Activated CD8-positive, alpha-beta memory T cell treated with anti-CD3 and anti-CD28 coated beads, Interleukin-2, amount 10 ng/mL, durations not matched to agents 7 days and 5 days (primary cell): ENCODE measurements at places on chromosomes 2 and 18. TPM values are rescaled to one million over a fixed set of nuclear protein-coding genes. Genes with fewer than 3 reads are reported as not detected.

SPEG gene
- 0.52 TPM for total RNA-seq

REEP1 gene
- 0.16 TPM for total RNA-seq

SCYGR4 gene
- not detected for total RNA-seq

UGT1A7 gene
- not detected for total RNA-seq

ARHGAP25 gene
- 126 TPM for total RNA-seq

NUP35 gene
- 24.9 TPM for total RNA-seq

C2orf78 gene
- total RNA-seq: not detected

TCF23 gene
- total RNA-seq: not detected

ACP1 gene
- total RNA-seq: 95.2 TPM

STK25 gene
- 130 TPM for total RNA-seq

BMP10 gene
- total RNA-seq: not detected

DUSP28 gene
- total RNA-seq: 10.1 TPM

SLC19A3 gene
- total RNA-seq: not detected

ELAC1 gene
- 10.3 TPM for total RNA-seq

STPG4 gene
- total RNA-seq: 0.20 TPM

SP140 gene
- total RNA-seq: 142 TPM

FSIP2 gene
- 0.09 TPM for total RNA-seq

MAPRE3 gene
- 1.3 TPM for total RNA-seq

OR6B2 gene
- total RNA-seq: not detected

GREB1 gene
- 0.91 TPM for total RNA-seq

RAX gene
- not detected for total RNA-seq

SDC1 gene
- total RNA-seq: not detected

CRACDL gene
- 0.18 TPM for total RNA-seq

AQP12A gene
- not detected for total RNA-seq

CABYR gene
- total RNA-seq: 1.2 TPM

GNAL gene
- total RNA-seq: 0.52 TPM

LYG2 gene
- total RNA-seq: not detected

C2orf15 gene
- 0.47 TPM for total RNA-seq

ZNF142 gene
- 54.2 TPM for total RNA-seq

OTOS gene
- not detected for total RNA-seq

SPP2 gene
- total RNA-seq: not detected

RBM43 gene
- 8.3 TPM for total RNA-seq

EIPR1 gene
- total RNA-seq: 40.7 TPM

NCL gene
- 820 TPM for total RNA-seq

HOXD8 gene
- total RNA-seq: not detected

ERBB4 gene
- not detected for total RNA-seq

G6PC2 gene
- not detected for total RNA-seq

OST4 gene
- total RNA-seq: 318 TPM

OXER1 gene
- 0.21 TPM for total RNA-seq

STEAP3 gene
- 0.15 TPM for total RNA-seq

DCDC2C gene
- not detected for total RNA-seq

ZBTB14 gene
- total RNA-seq: 23.6 TPM

ARHGEF33 gene
- total RNA-seq: 1.0 TPM

VSNL1 gene
- not detected for total RNA-seq

SPOPL gene
- total RNA-seq: 15.3 TPM

DSG3 gene
- total RNA-seq: not detected

FAM168B gene
- 40.6 TPM for total RNA-seq

SERPINB11 gene
- not detected for total RNA-seq
